ENCODE measurements at places on chromosomes 7 and 10. TPM values are rescaled to one million over a fixed set of nuclear protein-coding genes. Genes with fewer than 3 reads are reported as not detected.

ASB13 gene
- 15.4 TPM for total RNA-seq

CLCN1 gene
- not detected for total RNA-seq

SLC18A3 gene
- not detected for total RNA-seq

- DNase-seq: no peak
Measured at GRCh38 chr7:43443381-43443780, 139.5 kb upstream of the STK17A start.

DNA sequence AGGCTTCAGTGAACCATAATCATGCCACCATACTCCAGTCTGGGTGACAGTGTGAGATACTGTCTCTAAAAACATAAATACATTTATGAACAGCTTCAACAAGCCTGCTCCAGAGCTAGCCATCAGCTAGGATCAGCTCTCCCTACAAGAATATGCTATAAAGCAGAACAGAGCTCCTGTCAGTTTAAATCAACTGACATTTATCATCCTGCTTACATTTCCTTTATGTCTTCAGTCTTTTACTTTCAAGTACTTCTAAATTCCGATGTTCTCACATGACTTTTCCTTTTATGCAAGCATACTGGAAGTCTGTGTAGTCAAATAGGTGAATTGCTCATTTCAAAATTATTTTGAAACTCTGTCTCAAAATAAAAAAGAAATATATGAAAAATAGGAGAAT lies 64.6 kb downstream of the COA1 start:
- no peak for DNase-seq

- DNase-seq: no peak
Measured at GRCh38 chr7:100914208-100914878, 18.7 kb upstream of the ACHE start.

- DNase-seq: no peak
Measured at GRCh38 chr10:77907900-77908717, 18.4 kb downstream of the DLG5 start.

DNA sequence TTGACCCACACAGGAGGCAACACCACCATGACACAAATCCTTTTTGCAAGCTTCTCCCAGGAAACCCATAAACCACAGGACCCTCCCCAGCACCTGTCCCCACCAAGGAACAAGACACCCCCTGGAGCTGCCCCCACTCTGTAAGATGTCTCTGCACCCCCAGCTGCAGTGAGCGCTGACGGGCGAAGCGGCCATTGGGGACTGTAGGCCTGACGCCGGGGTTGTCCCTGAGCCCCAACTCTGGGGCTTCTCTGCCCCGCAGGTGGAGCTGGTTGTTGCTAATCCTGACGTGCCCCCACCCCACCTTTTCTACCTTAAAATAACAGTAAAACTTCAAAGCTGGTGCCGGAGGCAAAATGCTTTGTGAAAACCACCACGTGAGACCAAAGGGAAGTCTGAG lies 94.7 kb upstream of the PPP2R2D start:
- peak; percentile 53 for DNase-seq
